ENCODE measurements at places on chromosomes 4 and X. TPM values are rescaled to one million over a fixed set of nuclear protein-coding genes. Genes with fewer than 3 reads are reported as not detected.

- DNase-seq: no peak
- no peaks in the 10 kb centered on the region for H3K27me3 ChIP-seq
- no peaks in the 10 kb centered on the region for H3K4me1 ChIP-seq
- no peak overlapping the region for H3K27ac ChIP-seq
- no peak overlapping the region for H3K4me3 ChIP-seq
These were observed 58.6 kb downstream of the ABLIM2 start for GRCh38 chr4:8099981-8100464.

- H3K27ac ChIP-seq: no peak overlapping the region
- H3K4me1 ChIP-seq: no peaks in the 10 kb centered on the region
- no peaks in the 10 kb centered on the region for H3K36me3 ChIP-seq
These were observed 105.7 kb downstream of the HMX1 start for GRCh38 chr4:8765631-8766590.

GRCh38 chrX:85836868-85837267, 210.5 kb downstream of the CHM start:
- H3K36me3 ChIP-seq: no peaks in the 10 kb centered on the region
- H3K27ac ChIP-seq: no peak overlapping the region
- H3K4me3 ChIP-seq: no peak overlapping the region
- H3K27me3 ChIP-seq: no peaks in the 10 kb centered on the region

ANKRD50 gene
- total RNA-seq: 1.0 TPM

PJA1 gene
- total RNA-seq: 27.4 TPM

GRCh38 chr4:168765726-168766125, 244.3 kb downstream of the CBR4 start:
- H3K4me1 ChIP-seq: no peaks in the 10 kb centered on the region
- H3K36me3 ChIP-seq: no peaks in the 10 kb centered on the region
- DNase-seq: no peak
- no peak overlapping the region for H3K27ac ChIP-seq

DNA sequence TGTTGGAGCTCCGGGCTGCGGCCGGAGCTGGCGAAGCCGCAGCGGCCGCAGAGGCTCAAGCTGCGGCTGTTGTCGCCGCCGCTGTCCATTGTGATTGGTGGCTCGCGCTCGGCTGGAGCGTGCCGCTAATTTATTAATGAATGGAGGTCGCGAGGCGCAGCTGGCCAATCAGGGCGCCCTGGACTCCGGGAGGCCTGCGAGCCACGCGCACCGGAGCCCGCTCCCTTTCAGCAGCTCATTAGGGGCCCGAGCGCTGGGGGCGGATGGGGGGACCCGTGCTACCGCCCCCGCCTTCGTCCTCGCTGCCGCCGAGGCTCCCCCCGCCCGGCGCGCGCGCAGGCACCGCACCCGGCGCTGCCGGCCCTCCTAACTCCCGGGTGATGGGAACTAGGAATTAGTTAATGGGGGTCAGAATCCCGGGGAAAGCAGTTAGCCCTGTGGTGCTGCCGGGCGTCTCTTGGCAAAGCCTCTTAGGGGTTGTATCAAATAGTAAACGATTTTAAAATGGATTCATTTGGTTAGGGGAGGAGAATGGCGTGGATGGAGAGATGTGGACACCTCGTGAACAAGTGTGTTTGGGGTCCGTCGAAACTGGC, 589 bp upstream of the NEUROG2 start:
- no peak overlapping the region for H3K27ac ChIP-seq
- DNase-seq: peak; percentile 19
- H3K4me1 ChIP-seq: peaks cover 67% of the 10 kb centered on the region

PPEF2 gene
- total RNA-seq: not detected

SLC49A3 gene
- total RNA-seq: 0.29 TPM

- no peak for DNase-seq
- H3K27ac ChIP-seq: no peak within 1 kb of the TSS
- no peaks in the 10 kb centered on the region for H3K4me1 ChIP-seq
- H3K4me3 ChIP-seq: no peak within 1 kb of the TSS
- H3K27me3 ChIP-seq: peaks cover 17% of the 10 kb centered on the region
These were observed at the start of gene SSX5 for GRCh38 chrX:48196745-48197201. SSX5 (minus strand) TSS chrX:48196795; CDS start chrX:48195358, 1,437 bp downstream.

- no peak overlapping the region for H3K27ac ChIP-seq
- DNase-seq: no peak
- no peaks in the 10 kb centered on the region for H3K4me1 ChIP-seq
- H3K36me3 ChIP-seq: no peaks in the 10 kb centered on the region
- H3K4me3 ChIP-seq: no peak overlapping the region
- H3K27me3 ChIP-seq: peaks cover 11% of the 10 kb centered on the region
These were observed 482.5 kb downstream of the RPA4 start for GRCh38 chrX:97366237-97366636.

DNA sequence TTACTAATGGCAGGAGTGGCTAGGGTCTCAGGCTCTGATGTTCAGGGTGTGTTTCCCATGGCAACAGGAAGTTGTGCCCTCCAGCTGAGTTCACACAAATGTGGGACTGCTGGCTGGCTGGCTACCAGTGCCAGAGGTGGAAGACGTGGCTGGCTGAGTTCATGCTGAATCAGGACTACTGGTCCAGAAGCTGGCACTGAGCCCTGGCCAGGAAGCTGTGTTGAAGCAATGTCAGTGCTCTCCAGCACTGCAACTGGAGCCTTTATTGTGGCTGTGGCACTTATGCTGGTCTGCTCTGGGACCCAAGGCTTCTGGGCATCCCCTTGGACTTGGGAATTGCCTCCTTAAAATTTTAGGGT, 42.0 kb upstream of the ZXDA start:
- peaks cover 12% of the 10 kb centered on the region for H3K27me3 ChIP-seq
- no peaks in the 10 kb centered on the region for H3K4me1 ChIP-seq
- peaks cover 2% of the 10 kb centered on the region for H3K36me3 ChIP-seq
- H3K27ac ChIP-seq: no peak overlapping the region
- H3K4me3 ChIP-seq: no peak overlapping the region

DNA sequence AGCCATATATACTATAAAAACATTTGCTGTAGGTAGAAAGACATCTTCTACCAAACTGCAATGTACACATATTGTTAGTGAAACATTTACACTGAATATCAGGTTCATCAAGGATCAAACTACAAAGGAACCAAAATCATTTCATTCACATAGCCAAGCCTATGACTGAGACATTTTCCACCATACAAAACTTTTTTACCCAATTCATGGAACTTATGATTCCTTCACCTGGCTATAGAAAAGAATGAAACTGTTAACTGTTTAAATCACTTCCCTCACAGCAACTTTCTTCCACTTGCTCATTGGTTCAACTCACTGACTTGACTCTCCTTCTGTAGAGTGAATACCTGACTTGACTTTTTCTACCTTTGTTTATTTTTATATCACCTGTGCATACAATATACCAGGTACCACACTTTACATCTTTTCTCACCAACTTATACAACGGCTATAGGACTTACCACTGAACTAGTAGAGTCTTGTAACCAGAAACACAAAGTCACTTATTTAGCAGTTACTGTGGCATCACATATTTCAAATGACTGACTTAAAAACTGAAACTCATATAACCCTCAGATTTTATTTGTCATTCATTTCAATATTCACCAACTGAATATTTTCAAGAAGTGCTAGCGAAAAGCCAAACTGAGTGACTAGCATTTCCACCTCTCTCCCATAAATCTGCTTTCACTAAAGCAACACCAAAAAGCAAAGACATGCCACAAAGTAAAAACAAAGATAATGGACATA, 30.9 kb downstream of the CAMK2D start:
- H3K36me3 ChIP-seq: peaks cover 12% of the 10 kb centered on the region
- peak overlapping the region; percentile 89 for H3K27ac ChIP-seq
- no peaks in the 10 kb centered on the region for H3K27me3 ChIP-seq

IL13RA2 gene
- total RNA-seq: not detected
